ENCODE measurements at places on chromosomes 2 and 18. TPM values are rescaled to one million over a fixed set of nuclear protein-coding genes. Genes with fewer than 3 reads are reported as not detected.

DNA sequence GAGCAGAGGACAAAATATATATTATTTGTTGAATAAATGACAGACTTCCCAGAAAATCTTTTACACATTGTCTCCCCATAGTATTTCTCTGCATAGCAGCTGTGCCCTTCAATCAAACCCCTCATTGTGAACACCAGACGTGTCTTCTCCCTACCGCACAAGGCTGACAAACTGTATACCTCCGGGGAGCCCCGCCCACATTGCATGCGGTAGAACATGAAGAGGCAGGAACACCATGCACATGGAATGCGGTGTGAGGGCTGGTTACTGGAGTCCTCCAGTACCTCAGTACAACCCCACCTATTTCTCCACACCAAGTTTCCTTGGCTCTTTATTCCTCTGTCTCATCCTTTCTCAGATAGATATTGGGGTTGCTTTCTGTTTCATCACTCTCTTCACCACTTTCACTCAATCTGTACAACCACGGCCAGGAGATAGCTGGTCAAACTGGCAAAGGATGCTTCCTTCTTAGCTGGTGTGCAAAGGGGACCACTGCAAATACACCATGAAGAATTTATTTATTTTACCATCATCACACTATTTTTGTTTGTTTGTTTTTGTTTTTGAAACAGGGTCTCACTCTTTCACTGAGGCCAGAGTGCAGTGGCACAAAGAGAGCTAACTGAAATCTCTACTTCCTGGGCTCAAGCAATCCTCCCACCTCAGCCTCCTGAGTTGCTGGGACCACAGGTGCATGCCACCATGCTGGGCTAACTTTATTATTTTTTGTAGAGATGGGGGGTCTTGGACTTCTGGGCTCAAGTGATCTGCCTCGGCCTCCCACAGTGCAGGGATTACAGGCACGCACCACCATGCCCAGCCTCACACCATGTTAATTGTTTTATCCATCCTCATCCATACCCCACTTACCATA, 2.3 kb upstream of the NBAS start:
- H3K27ac ChIP-seq: no peak overlapping the region
- no peaks in the 10 kb centered on the region for H3K27me3 ChIP-seq
- DNase-seq: no peak
- H3K4me3 ChIP-seq: no peak overlapping the region
- H3K4me1 ChIP-seq: peaks cover 26% of the 10 kb centered on the region

GRCh38 chr2:126444512-126444911, 211.4 kb upstream of the GYPC start:
- no peak overlapping the region for H3K4me3 ChIP-seq
- no peaks in the 10 kb centered on the region for H3K27me3 ChIP-seq
- no peaks in the 10 kb centered on the region for H3K36me3 ChIP-seq
- no peaks in the 10 kb centered on the region for H3K4me1 ChIP-seq
- DNase-seq: no peak

GRCh38 chr2:222774941-222775340, 85.9 kb upstream of the ACSL3 start:
- H3K27ac ChIP-seq: no peak overlapping the region
- H3K4me1 ChIP-seq: no peaks in the 10 kb centered on the region

GRCh38 chr2:57146951-57147350, 899.7 kb upstream of the VRK2 start:
- DNase-seq: no peak
- no peaks in the 10 kb centered on the region for H3K27me3 ChIP-seq
- no peaks in the 10 kb centered on the region for H3K36me3 ChIP-seq
- H3K4me1 ChIP-seq: no peaks in the 10 kb centered on the region
- no peak overlapping the region for H3K27ac ChIP-seq

Gene CDH20
- total RNA-seq: not detected

- no peak overlapping the region for H3K4me3 ChIP-seq
- H3K36me3 ChIP-seq: no peaks in the 10 kb centered on the region
- peaks cover 52% of the 10 kb centered on the region for H3K27me3 ChIP-seq
- H3K4me1 ChIP-seq: no peaks in the 10 kb centered on the region
Measured at GRCh38 chr18:46754188-46754587, 2.7 kb downstream of the ST8SIA5 start.

GRCh38 chr2:102915128-102915527, 153.3 kb downstream of the TMEM182 start:
- H3K4me3 ChIP-seq: no peak overlapping the region
- no peaks in the 10 kb centered on the region for H3K27me3 ChIP-seq
- H3K36me3 ChIP-seq: no peaks in the 10 kb centered on the region
- no peak for DNase-seq

Gene CIB4
- not detected for total RNA-seq

DNA sequence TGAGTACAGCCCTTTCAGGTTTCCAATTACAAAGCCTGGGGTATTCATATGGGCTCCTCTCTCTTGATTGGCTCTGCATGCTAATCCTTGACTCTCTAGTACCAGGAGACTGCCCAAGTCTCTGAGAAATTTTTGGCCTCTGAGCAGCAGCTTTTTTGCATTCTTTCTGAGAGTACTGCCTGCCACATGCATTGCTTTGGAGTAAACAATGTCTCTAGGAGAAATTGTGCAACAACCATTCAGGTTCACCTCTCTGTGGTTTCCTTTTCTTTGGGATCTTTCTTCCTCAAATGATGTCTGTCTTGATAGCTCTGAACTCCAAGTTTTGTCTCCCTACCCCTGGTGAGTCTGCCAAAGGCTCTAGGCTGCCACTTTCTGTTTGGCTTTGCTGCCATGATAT, 115.8 kb upstream of the SETBP1 start:
- no peaks in the 10 kb centered on the region for H3K36me3 ChIP-seq
- no peak overlapping the region for H3K27ac ChIP-seq
- H3K4me1 ChIP-seq: no peaks in the 10 kb centered on the region
- no peaks in the 10 kb centered on the region for H3K27me3 ChIP-seq
- H3K4me3 ChIP-seq: no peak overlapping the region

- no peak overlapping the region for H3K27ac ChIP-seq
- H3K27me3 ChIP-seq: no peaks in the 10 kb centered on the region
- peaks cover 15% of the 10 kb centered on the region for H3K4me1 ChIP-seq
Measured at GRCh38 chr18:3209859-3210569, 9.8 kb downstream of the MYOM1 start.

Gene ANKRD23
- total RNA-seq: 8.6 TPM

Gene SCN3A
- 2.2 TPM for total RNA-seq

- H3K4me1 ChIP-seq: no peaks in the 10 kb centered on the region
- H3K27me3 ChIP-seq: no peaks in the 10 kb centered on the region
- H3K4me3 ChIP-seq: no peak overlapping the region
Measured at GRCh38 chr2:139033300-139033699, 253.1 kb upstream of the NXPH2 start.

- no peak overlapping the region for H3K4me3 ChIP-seq
- no peak overlapping the region for H3K27ac ChIP-seq
- no peaks in the 10 kb centered on the region for H3K4me1 ChIP-seq
- H3K27me3 ChIP-seq: no peaks in the 10 kb centered on the region
Measured at GRCh38 chr2:174678395-174678794, 80.8 kb upstream of the WIPF1 start.

Gene TGIF1
- 63.2 TPM for total RNA-seq

Gene INHA
- total RNA-seq: not detected

Gene APOB
- 4.2 TPM for total RNA-seq

DNA sequence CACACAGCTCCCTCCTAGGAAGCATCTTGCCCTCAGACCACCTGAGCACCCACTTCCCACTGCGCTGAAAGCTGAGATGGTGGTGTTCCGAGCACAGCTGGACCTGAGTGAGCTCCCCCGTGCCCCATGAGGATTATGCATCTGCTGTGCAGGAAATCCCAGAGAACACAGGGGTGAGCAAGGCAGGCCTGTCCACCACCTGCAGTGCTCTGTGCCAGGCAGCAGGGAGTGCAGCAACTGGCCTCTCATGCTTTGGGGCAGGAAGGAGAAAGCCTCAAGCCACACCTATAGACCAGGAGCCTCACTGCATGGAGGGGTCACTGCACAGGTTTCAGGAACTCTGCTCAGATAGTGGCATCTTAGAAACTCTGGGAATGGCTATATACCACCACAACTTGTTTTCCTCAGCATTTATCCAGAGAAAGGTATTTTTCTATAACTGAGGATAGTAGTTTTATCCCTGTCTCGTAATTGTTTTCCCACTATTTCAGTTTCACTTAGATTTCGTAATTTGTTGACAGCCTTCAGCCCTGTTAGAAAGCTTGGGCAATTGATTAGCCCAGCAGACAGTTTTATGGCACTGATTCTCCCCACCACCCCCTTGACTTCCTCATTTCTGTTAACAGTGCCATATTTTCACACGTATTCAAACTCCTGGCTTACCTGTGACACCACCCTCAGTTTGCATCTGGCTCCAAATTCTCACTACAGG, 144.3 kb upstream of the DAPL1 start:
- DNase-seq: no peak
- no peak overlapping the region for H3K4me3 ChIP-seq
- H3K4me1 ChIP-seq: no peaks in the 10 kb centered on the region
- H3K27me3 ChIP-seq: no peaks in the 10 kb centered on the region
- H3K36me3 ChIP-seq: peaks cover 21% of the 10 kb centered on the region

- H3K36me3 ChIP-seq: no peaks in the 10 kb centered on the region
- H3K27me3 ChIP-seq: no peaks in the 10 kb centered on the region
- no peaks in the 10 kb centered on the region for H3K4me1 ChIP-seq
- H3K27ac ChIP-seq: peak overlapping the region; percentile 36
- no peak for DNase-seq
Measured at GRCh38 chr2:172434821-172435605, 7.6 kb downstream of the ITGA6 start.

DNA sequence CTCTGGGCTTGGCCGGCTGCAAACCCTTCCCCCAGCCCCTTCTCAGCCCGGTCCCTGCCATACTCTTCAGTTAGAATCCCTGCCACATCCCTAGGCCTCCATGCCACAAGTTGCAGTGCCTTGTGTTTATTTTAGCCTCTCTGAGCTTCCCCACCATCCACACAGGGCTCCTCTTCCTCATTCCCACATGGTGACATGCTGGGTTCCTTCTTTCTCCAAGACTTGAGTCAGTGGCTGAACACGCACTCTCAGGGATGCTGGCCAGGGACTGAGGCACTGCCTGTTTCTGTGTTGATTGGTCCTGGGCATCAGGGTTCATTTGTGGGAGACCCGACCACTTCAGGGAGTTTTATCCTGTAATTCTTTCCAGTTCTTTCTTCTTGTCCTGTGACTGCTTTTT, 56.3 kb downstream of the KCNS3 start:
- DNase-seq: no peak
- peaks cover 31% of the 10 kb centered on the region for H3K36me3 ChIP-seq
- no peak overlapping the region for H3K4me3 ChIP-seq
- no peaks in the 10 kb centered on the region for H3K4me1 ChIP-seq
- no peak overlapping the region for H3K27ac ChIP-seq

Gene SOX11
- not detected for total RNA-seq

Gene NTSR2
- total RNA-seq: 0.87 TPM

DNA sequence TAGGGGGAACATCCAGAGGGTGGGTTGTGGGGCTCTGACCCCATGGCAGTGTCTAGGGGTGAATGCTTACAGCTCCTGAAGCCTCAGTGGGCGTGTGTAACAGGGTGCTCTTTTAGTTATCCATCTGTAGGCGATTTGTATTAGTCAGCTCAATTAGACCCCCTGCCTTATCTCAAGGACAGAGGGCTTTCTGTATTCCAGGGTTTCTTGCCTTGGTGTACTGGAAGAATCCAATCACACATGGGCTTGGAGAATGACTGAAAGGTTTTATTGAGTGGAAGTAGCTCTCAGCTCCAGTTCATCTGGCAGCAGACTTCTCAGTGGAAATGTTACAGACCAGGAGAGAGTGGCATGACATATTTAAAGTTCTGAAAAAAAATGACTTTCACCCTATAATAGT, 334.0 kb upstream of the GCFC2 start:
- DNase-seq: no peak
- H3K36me3 ChIP-seq: no peaks in the 10 kb centered on the region
- H3K4me1 ChIP-seq: no peaks in the 10 kb centered on the region
- no peak overlapping the region for H3K4me3 ChIP-seq

GRCh38 chr2:43131890-43132682, 94.3 kb downstream of the ZFP36L2 start:
- H3K4me3 ChIP-seq: no peak overlapping the region
- H3K36me3 ChIP-seq: no peaks in the 10 kb centered on the region
- peak overlapping the region; percentile 75 for H3K27ac ChIP-seq
- no peak for DNase-seq
- no peaks in the 10 kb centered on the region for H3K27me3 ChIP-seq
